ENCODE measurements at places on chromosomes 5 and 9.
A peak's percentile ranks its signal among the peaks of the same experiment; 100 is the strongest.

GRCh38 chr9:127570533-127571111, 41.5 kb upstream of the STXBP1 start:
- no peak for DNase-seq

GRCh38 chr9:121545150-121545874, 45.7 kb upstream of the GGTA1 start:
- no peak for DNase-seq

DNA sequence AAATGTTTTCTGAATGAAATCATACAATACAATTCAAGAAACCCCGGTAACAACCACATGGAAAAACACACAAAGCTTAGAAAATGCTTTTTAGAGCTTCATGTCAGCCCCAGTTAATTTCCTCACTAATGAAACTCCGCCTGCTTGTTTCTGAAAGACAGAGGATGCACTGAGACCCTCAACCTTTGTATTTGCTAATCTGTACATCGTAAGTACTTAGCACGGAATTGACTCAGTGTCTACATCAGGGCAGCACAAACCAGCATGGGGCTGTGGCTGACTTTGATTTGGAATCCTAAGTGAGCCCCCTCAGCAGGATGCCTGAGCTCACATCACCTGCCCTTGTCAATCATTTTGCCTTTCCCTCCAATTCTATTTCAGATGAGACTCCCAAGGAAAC, 499.1 kb upstream of the MPDZ start:
- DNase-seq, result no peak

DNA sequence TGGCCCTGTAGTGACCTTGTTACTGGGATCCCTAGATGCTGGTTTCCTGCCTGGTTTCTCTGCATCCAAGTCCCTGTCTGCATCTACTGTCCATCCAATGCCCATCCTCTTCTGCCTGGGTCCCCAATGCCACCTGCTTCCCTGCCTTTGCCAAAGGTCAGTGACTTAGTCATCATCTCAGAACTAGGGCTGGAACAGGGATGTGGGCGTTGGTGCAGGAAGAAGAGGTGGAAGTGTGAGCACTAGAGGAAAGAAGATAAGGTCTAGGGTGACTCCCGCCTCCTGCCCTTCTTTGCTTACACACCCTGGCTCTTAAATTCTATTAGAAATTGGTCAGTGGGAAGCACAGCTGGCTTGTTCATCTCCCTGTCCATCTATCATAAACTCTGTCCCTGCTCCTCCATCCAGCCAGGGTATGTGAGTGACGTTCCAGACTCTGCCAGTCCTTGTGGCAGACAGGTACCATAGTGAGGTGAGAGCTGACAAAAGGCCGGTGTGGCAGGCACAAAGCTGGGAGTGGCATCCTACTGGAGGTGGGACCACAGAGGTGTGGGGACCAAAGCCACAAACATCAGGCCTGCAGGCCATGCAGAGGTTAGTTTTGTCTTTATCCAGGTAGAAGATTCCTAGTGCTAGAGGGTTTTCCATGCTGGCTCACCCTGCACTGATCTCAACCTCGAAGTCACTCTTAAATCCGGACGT, 9.2 kb downstream of the PTPN3 start:
- DNase-seq, result no peak

GRCh38 chr9:86337469-86338108, 16.6 kb downstream of the TUT7 start:
- DNase-seq, result no peak

DNA sequence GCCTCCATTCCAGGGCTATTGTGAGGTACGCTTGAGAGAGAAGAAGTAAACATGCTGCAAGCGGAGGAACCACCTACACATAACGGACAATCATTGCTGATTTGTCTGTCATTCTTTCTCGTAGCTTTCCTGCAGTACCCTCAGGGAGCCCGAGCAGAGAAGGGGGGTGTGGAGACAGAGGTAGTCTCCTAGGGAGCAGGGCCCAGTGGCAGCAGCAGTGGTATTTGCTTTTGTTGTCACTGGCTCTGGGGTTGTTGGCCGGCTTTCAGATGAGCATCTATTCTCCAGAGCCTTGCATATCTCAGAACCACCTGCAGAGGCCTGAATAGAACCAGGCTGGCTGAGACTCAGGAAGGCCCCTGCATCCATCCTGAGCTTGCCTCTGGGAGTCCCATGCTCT, 19.9 kb downstream of the ENHO start:
- DNase-seq, result no peak

GRCh38 chr5:112570708-112571444, 151.8 kb upstream of the EPB41L4A start:
- no peak for DNase-seq

DNA sequence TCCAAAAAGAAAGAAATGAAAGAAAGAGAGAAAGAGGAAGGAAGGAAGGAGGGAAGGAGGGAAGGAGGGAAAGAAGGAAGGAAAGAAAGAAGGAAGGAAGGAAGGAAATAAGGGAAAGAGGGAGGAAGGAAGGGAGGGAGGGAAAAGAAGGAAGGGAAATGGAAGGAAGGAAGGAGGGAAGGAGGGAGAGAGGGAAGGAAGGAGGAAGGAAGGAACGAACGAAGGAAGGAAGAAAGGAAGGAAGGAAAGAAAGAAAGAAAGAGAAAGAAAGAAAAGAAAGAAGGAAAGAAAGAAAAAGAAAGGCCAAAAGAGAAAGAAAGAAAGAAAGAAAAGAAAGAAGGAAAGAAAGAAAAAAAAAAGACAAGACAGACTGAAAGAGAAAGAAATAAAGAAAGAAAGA, 263.9 kb upstream of the ATP10B start:
- DNase-seq, result no peak

GRCh38 chr5:115379622-115380344, 83.3 kb upstream of the CCDC112 start:
- DNase-seq, result no peak

- no peak for DNase-seq
These were observed 32.2 kb downstream of the NDUFA8 start for GRCh38 chr9:122127396-122127798.

- no peak for DNase-seq
These were observed 2.4 kb downstream of the NOL6 start for GRCh38 chr9:33471361-33471760.

- DNase-seq, result no peak
These were observed 46.6 kb downstream of the CYFIP2 start for GRCh38 chr5:157312492-157312891.

GRCh38 chr5:1720396-1721110, 79.1 kb downstream of the MRPL36 start:
- DNase-seq, result peak; percentile 30

GRCh38 chr9:132597073-132597775, 14.8 kb downstream of the BARHL1 start:
- no peak for DNase-seq

DNA sequence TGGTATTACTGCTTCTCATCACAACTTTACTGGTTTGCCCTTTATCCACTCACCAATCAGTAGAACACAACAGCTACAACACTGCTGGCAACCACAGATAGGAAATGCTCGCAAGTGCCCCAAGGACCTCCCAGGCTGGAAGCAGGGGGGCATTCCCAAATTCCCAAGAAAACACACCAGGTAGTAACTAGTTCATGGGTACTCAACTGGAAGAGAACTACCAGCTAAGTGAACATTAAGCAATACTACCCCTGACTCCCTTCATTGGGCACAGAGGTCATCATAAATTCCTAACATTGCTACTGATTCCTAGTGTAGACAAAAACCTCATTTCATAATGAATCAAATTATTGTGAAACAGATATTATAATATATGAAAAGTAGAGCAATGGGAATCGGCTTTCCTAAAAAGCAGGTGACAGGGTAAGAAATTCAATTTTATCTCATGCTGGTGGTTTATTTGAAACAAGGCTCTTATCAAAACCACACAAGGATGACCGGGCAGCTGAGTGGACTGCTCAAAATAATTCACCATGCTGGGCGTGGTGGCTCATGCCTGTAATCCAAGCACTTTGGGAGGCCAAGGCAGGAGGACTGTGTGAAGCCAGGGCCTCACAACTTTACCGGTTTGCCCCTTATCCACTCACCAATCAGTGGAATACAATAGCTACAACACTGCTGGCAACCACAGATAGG, 81.6 kb downstream of the TLE1 start:
- DNase-seq, result no peak

DNA sequence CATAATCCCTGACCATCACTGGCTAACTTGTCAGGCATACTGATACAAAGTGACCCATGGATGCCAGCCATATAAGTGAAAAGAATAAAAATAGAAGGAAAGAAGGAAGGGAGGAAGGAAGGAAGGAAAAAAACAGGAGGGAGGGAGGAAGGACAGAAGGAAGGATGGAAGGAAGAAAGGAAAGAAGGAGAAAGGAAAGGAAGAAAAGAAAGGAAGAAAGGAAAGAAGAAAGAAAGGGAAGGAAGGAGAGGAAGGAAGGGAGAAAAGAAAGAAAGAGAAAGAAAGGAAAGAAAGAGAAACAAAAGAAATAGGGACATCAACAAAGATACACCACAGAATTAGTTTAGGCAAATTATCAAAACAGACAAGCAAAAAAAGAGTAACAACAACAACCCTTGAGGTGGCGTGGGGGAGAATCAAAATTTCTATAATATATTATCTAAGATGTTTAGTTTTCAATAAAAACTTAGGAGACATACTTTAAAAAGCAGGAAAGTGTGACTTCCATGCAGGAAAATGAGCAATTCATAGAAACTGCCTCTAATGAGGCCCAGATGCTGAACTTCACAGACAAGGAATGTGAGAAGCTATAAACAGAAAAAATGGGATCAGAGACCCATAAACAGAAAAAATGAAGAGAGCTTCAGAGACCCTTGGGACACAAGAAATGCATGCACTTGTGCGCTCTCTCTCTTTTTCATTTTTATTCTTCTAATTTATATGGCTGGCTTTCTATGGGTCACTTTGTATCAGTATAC, 96.1 kb upstream of the NFIL3 start:
- no peak for DNase-seq

GRCh38 chr9:137974746-137975526, 97.4 kb downstream of the CACNA1B start:
- peak; percentile 53 for DNase-seq

- no peak for DNase-seq
These were observed 205.9 kb downstream of the ROR2 start for GRCh38 chr9:91744114-91744513.

GRCh38 chr9:7910426-7911020, 110.9 kb upstream of the DMAC1 start:
- DNase-seq, result no peak

GRCh38 chr9:21777701-21778100, 24.7 kb upstream of the MTAP start:
- DNase-seq, result no peak

DNA sequence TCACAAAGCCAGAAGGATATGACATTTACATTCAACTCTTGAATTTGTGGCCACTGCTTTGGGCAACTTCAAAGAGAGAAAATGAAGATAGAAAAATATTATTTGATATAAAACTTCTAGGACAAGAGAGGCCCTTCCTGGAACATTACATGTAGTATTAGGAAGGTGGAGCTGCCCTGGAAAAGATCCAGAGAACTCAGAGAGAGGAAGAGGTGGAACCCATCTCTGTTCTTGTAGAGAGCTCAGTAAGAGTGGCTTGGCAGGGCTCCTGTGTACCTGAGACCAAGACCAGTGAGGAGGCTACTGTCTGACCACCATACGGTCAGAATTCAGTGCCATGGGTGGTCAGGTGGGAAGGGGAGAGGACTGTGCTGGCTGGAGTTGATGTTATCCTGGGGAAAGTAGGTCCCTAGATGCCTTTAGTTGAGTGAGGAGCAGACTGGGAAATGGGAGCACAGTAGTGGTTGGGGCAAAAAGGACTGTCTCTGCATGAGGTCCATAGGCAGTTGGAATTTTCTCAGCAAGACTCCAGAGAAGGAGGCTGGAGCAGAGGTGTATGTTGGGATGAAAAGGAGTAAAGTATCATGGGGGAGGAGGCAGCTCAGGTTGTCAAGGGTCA, 7.6 kb downstream of the TGFBI start:
- peak; percentile 12 for DNase-seq

GRCh38 chr5:172688349-172689217, 47.5 kb downstream of the NEURL1B start:
- DNase-seq, result no peak

GRCh38 chr5:59133764-59134261, 550.9 kb downstream of the RAB3C start:
- no peak for DNase-seq

DNA sequence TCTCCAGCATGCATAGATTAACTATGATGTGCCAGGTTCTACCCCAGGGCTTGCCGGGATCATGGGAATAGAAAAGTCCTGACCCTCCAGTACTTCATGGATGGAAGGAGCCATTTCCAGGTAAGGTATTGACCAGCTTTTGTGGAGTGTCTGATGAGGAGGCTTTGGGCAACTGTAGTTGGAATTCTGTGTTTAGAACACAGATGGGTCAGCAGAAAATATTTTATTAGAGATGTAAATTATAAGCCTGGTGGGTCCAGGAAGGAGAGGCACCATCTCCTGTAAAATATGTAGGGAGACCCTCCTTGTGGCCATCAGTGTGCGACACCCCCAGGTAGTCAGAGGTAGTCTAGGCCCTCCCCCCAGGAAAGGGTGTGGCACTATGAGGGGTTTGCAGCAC, 156.2 kb downstream of the IRX1 start:
- no peak for DNase-seq

DNA sequence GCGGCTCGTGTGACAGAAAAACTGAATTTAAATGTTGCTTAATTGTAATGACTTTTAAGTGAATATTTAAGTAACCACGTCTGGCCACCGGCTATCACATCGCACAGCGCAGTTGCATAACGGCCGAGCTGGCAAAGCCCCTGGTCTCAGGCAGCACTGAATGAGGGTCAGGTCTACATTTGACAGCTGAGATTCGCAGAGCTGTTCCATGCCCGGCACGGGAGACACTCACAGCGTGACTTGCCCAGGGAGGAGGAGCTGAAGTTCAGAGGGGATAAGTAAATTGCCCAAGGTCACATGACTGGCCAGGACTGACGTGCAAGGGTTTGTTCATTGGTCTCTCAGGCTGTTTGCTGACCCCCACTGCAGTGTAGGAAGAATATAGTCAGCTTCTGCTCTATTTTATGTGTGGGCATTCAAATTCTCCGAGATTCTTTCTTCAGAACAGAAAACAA, 17.4 kb upstream of the COL5A1 start:
- peak; percentile 51 for DNase-seq

DNA sequence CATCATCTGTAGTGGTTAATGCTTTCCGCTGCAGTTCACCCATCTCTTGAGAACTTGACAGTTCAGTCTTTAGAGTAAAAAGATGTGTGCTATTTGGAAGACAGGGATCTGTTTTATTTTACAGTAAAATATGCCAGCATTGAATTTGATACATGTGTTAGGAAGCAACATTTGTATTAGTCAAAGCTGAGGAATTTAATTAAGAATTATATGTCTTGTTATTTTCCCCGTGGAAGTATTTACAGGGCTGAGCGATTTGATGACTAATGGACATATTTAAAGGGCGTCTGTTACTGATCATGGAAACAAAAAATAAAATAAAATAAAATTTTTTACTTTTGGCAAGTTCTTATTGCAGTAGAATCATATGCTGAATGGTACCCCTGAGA, 101.3 kb downstream of the PAM start:
- DNase-seq, result no peak

DNA sequence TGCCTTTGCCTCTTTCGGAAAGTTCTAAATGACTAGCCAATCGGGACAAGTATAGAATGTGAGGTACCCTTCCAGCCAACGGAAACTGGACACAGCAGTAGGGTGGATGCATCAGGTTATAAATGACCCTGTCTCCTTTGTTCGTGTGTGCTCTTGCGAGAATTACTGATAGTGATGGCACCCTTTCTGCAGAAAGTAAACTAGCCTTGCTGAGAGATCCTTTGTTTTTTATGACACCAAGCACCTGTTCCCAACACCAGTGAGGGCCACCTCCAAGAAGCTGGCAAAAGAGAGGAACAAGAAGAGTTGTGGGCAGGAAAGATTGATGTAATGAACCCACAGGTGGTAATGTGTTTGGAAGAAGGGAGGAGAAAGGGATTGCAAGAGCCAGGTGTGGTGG, 42.8 kb upstream of the FABP6 start:
- no peak for DNase-seq

GRCh38 chr5:98041661-98042060, 731.8 kb upstream of the RGMB start:
- no peak for DNase-seq

Data from upper lobe of right lung (tissue), 1 donor.